RCC 7860 (cell line): ENCODE measurements at places on chromosomes 1 and 21.

DNA sequence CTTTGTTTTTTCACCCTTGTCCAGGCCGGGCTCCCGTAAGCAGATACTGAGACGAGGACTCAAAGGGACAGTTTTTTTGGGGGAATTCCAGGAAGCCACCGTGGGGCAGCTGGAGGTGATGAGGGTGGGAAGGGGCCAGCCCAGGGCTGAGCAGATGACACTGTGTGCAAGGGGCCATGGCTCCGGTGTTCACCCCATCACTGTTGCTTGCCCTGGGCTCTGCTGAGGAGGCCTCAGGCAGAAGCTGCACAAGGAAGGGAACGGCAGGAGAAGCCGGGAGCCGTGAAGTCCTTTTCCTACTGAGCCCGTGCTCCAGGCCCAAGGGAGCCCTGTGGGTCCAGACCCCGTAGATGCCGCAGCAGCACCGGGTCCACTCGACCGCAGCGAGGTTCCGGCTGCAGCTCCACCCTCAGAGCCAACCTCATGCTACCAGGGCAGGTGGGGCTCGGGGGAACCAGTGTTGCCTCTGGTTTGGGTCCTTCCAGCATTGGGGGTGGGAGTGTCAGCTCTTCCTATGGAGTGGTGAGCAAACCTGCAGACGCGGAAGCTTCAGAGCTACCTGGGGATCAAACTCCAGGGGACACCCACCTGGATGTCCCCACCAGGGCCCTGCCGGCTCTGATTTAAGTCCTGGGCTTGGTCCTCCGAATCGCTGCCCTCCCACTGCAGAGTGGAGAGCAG lies 4.3 kb upstream of the CALML6 start:
- DNase-seq = no peak

DNA sequence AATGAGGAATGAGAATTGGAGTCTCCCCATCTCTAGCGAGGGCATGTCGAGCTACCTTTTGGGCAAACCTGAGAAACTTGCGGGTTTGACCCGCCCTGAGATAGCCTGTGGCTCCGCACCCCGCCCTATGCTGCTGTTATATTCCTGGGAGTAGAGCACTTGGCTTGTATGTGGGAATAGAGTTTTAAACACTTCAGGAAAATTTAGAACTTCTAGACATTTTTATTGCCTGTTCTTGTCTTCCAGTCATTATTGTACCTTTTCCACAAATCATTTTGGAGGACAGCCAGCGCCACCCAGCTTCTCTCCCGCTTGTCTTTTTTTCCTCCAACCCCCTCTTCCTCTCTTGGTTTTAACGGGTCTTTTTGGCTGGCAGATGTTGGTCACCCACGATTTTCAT lies 738 bp downstream of the GNPAT start:
- DNase-seq = no peak

DNA sequence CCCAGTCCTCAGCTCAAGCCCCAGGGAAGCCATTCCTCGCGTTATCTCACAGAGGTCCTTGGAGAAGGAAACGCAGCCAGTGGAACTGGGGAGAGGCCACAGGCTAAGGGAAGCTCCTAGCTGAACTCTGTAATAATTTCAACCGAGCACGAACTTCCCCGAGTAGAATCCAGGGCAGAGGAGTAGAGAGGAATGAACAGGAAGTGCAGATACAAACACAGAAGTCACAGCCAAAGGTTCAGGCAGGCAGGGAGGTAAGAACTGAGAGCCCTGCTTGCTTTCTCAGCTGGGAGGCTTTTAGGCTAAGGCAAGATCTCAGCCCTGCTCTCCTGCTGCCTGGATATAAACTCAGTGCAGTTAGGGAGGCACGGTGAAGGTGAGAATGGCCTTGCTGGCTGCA lies 23.7 kb downstream of the WARS2 start:
- DNase-seq = no peak

DNA sequence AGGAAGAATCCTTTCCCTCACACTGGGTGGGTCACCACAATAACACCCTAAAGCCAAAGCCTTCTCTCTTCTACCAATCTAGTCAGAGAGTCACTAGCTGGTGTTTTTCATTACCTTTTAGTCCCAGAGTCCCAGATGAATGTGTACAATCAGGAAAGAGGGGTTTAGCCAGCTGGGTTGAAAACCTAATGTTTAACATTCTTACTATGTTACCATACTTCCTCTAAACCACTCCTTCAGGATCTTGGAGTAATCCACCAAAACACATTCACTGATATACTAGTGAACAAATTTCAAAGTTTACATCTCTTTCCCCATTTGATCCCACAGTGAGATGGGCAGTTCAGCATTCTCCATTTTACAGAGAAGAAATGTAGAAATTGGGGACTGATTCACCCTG lies 9.7 kb downstream of the LPAR3 start:
- no peak for DNase-seq

- no peak for DNase-seq
These were observed 3.7 kb upstream of the KPNA6 start for GRCh38 chr1:32104127-32104526.
